ENCODE measurements at places on chromosomes 2 and 18.

- DNase-seq = no peak
These were observed 89.6 kb upstream of the CYP20A1 start for GRCh38 chr2:203149194-203149593.

DNA sequence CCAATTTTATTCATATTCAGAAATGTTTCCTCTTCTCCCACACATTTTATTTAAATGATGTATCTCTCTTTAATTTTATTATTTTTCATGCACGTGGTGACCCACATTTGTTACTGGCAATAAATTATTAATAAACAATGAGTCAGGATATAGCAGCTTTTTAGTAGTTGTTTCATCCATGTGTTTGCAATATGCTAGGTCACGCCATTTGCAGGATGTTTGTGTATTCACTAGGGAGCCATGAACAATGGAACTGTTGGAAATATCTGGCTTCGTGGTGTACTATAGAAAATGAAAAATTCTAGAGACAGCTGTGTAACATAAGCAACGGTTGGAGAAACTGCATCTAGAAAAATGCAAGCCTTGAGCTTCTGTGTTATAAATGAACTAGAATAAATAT, 176.0 kb upstream of the COL3A1 start:
- DNase-seq = peak; percentile 88

DNA sequence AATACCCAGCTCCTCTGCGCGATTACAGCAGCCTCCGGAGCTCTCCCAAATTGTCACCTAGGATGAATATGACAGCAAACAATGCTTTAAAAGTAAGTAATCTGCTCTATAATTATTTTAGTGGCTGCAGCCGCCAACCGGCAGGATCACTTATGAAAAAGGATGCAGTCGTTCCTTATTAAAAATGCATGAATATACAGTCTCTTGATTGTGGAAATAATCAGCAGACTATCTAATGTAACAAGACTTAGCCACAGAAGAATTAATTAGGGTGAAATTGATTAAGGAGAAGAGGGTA, 71.8 kb upstream of the STPG4 start:
- DNase-seq = no peak

DNA sequence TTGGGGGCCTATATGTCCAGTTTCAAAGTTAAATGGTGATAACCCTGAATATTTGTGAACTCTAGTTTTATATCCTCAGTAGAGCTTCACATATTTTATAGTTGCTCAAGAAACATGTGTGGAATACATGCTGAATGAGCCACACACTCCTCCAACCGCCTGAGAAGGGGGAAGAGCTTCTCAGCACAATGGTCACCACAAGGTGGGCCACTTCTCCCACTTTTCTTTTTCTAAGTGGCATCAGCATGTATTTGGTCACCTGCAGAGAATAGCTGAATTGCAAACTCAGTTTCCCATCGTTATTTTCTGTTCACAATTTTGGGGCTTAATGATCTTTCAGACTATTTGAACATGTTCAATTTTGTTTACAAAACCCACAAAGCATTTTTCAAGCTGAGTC, 340.5 kb downstream of the PARD3B start:
- DNase-seq = no peak

- no peak for DNase-seq
These were observed 2114.1 kb upstream of the PIK3C3 start for GRCh38 chr18:39840856-39841481.

DNA sequence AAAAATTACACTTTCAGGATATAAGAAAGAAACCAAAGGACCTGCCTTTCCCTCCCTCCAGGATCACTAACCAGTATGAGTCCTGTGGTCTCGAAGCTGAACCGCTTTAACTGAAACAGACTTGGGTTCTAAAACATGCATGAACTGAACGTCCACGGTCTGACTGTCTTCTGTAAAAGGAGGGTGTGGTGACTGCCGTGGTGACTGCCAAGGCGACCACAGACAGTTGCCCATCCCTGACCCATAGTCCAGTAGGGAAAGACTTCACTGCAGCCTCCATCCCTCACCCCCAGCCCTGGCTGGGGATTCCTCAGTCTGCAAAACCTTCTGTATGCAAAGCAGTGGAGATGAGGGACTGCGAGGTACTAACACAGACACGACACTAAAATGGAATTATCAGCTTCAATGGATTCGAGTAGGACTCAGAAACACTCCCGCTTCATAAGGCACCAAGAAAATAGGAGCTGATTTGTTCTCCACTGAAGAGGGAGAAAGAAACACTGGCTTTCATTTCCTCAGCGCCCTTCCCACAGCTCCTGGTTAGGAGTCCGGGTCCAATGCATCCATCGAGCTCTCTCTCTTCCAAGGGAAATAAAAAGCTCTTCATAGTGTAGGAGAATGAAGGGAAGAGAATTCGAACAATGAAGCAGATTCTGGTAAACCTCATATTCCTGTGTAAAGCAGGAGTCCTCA, 197.2 kb downstream of the HDAC4 start:
- no peak for DNase-seq

DNA sequence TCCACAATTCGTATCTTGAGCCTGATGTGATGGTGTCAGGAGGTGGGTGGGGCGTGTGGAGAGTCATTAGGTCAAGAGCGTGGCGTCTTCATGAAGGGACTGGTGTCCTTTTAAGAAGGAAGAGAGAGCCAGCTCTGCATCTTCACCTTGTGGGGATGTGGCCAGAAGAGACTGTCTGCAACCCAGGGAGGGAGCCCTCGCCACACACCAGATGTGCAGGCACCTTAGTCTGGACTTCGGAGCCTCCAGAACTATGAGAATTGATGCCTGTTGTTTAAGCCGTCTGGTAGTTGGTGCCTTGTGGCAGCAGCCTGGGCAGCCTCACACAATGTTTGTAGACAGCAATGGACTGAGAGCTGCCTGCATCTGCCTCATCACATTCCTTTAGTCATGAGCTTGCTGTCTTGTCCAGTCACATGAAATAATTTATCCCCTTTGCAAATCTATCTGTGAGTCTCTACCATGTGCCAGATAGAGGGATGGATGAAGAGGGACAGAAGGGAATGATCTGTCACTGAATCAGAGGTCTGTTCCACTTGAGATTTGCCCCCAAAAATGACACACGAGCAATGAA, 61.0 kb downstream of the MYT1L start:
- no peak for DNase-seq

- DNase-seq = no peak
These were observed 18.9 kb downstream of the GNLY start for GRCh38 chr2:85712849-85713612.

GRCh38 chr18:69401226-69401971, 711 bp downstream of the DOK6 start:
- no peak for DNase-seq

DNA sequence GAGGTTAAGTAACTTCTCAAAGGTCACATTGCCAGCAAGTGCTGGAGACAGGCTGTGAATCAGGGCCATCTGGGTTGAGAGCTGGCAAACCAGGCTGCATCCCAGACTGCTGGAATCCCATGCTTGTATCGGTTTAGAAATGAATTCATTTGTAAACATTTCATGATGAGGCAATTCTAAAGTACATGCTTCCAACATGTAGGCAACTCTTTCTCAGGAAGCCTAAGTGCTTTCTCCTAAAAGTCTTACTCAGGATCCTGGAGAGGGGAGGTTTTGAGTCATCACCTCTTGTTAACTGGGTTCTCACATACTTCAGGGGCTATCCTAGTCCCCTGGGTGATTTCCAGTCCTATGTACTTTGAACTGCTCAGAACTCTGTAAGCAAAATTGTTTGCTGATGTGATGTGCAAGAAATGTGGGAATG, 416.5 kb downstream of the MEIS1 start:
- DNase-seq = peak; percentile 84

- no peak for DNase-seq
These were observed 63.4 kb downstream of the FAM168B start for GRCh38 chr2:131029812-131030211.

- DNase-seq = no peak
These were observed 25.2 kb downstream of the SIX2 start for GRCh38 chr2:44983836-44984604.

- no peak for DNase-seq
These were observed 1084.7 kb upstream of the LRRTM1 start for GRCh38 chr2:81389203-81389602.

DNA sequence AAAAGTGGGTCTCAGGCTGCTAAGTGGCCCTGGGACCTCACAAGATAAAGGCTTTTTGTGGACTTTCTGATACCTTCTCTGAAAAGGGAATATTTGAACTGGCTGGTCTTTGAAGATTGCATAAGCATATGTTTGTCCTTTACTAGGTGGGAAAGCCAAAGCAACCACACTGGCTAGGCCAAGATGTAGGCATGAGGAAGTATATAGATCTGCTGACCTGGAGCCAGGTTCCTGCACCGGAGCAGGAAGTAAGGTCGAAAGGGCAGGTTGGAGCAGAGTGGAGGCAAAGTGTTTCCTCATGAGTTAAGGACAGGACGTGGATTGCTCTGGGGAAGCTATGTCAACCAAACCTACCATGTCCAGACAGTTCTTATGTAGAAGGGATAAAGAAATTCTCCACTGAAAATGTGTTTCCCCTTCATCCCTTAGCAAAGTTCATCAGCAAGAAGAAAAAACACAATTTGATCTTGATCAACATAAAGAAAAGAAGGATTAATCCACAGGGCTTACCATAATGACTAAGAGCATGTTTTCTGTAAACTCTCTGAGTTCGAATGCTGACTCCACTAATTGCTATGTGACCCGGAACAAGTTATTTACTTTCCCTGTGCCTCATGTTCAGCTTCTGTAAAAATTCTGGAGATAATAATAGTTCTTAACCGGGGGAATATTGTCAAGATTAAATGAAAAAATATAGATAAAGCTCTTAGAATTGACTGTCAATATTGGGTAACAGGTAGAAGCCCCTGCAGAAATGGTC, 156.1 kb upstream of the SRD5A2 start:
- no peak for DNase-seq

GRCh38 chr2:150584081-150584480, 96.6 kb upstream of the RND3 start:
- DNase-seq = no peak

DNA sequence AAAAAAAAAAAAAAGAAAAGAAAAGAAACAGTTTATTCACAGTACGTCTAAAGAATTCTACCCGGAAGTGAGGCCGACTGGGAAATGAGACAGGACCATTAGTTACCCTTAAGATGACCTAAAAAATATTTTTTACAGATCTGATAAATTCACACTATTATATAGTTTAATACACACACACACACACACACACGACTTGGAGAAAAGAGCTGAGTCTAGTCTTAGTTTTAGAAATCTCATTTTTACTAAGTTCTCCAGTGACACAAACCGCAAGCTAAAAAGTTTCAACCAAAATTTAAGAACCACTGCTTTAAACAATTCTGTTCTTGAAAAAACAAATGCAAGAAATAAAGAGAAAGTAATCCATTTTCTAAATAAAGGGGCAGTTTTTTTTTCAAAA, 27.1 kb downstream of the ST3GAL5 start:
- DNase-seq = no peak

GRCh38 chr18:57921708-57922107, 118.6 kb upstream of the ATP8B1 start:
- DNase-seq = no peak

DNA sequence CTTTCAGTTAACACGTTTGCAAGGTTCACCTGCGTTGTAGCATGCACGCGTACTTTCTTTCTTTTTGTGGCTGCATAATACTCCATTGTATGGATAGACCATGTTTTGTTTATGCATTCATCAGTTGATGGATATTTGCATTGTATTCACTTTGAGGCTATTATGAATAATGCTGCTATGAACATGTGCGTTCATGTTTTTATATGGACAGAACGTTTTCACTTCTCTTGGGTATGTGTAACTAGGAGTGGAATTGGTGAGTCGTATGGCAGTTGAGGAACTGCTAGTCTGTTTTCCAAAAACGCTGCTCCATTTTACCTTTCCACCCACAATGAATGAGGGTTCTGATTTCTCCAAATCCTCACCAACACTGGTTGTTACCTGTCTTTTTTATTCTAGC, 244.3 kb downstream of the GLI2 start:
- DNase-seq = no peak

GRCh38 chr2:64666810-64667438, 13.2 kb upstream of the SERTAD2 start:
- DNase-seq = no peak

DNA sequence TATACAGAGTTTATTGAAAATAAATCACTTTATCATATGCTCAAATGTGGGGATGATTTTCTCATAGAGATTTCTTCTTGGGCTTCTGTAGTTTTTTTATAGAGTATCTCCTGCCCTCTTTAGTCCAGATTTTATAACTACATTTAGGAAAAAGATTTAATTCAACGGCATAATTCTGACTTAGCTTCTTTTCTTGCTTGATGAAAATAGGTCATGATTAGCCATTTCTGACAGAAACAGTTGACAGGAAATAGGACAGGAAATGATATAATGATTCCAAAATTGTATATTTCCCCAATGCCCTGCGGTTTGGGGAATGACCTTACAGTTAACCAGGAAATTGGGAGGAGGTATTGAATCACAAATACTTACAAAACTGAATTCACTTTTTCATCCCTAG, 1531.9 kb upstream of the ACVR2A start:
- DNase-seq = no peak

GRCh38 chr18:8899000-8899399, 193.6 kb downstream of the MTCL1 start:
- DNase-seq = no peak

GRCh38 chr2:239149501-239149900, 251.3 kb downstream of the HDAC4 start:
- no peak for DNase-seq

- no peak for DNase-seq
These were observed 609 bp downstream of the TPGS2 start for GRCh38 chr18:36828157-36828629.

DNA sequence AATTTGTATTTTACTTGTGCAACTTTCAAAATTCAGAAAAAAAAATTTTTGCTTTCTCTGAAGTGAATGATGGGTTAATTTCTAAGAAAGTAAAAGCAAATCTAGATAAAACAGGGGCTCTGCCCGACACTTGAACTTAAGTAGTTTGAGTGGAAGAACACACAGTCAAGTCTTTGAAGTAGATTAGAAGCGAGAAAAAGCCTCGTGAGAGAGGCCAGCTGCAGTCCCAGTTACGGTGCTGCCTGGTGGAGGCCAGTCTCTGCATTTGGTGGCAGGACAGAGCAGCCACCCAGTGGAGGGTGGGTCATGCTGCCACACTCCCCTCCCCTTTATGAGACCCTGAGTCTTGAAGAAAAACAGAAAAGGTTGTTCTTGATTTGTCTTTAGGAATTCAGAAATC, 81.8 kb downstream of the INPP5D start:
- no peak for DNase-seq

- no peak for DNase-seq
These were observed 299.0 kb downstream of the TRIB2 start for GRCh38 chr2:13015532-13016320.

- DNase-seq = no peak
These were observed 5.5 kb upstream of the GPR75 start for GRCh38 chr2:53865264-53865663.
